ENCODE measurements at places on chromosomes 4 and X.
A peak's percentile ranks its signal among the peaks of the same experiment; 100 is the strongest.

GRCh38 chr4:26162101-26162500, 158.7 kb upstream of the RBPJ start:
- DNase-seq: no peak

DNA sequence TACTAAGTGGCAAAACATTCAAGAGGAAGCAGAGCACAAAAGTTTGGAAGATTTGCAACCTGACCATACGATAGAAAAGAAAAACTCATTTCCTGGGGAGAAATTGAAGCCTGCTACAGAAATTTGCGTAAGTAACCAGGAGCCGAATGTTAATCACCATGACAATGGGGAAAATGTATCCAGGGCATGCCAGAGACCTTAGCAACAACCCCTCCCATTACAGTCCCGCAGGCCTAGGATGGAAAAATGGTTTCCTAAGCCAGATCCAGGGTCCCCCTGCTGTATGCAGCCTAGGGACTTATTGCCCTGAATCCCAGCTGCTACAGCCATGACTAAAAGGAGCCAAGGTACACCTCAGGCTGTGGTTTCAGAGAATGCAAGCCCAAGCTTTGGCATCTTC, 472.2 kb upstream of the KLHL4 start:
- no peak for DNase-seq

DNA sequence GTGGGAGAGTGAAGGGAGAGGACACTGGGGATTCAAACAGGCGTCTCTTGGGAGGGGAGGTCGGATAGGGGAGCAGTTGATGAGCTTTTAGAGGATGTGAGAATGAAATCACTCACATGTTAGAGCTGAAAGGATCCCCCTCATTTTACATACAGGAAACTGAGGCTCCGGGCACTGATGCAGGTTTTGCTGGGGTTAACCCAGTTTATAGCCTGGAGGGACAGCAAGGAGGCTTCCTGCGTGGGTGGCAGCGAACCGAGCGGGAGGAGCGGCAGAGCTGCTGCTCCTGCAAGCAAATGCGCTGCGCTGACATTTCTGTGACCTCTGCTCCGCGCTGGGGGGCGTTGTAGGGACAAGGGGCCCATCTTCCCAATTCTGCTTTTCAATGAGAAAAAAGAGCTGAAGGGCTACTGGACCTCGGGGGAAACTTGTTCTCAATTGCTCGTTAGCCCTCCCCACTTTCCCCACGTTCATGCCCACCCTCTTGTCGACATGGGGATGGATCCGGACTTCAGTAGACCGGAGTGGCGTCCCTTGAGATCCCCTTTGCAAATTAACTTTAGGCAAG, 1.2 kb upstream of the NEUROG2 start:
- DNase-seq: no peak

GRCh38 chrX:131789664-131790063, 233.4 kb upstream of the STK26 start:
- DNase-seq: no peak

DNA sequence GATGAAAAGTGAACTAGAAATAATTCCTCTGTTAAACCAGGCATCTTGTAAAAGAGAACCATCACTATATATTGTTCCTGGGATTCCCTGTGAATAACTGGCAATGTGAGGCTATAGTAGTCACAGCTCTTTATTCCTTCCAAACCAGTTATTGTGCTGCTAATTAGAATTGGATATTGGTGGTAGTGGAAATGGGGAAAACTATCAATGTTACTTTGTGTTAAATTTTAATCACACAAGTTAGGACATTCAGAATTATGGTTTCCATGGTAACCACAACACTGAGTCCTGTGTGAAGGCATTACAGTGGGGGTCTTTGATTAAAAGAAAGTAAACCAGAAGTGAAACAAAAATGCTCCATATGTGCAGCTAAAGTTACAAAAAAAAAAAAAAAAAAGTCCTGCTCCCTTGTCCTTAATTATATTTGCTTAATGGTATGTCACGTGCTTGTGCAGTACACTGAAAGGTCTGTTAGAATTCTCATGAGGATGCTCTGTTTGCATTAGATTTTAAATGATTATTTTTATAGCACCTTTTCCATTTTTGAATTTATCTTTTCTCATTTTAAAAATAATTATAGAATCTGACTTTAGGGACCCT, 200.4 kb downstream of the ADGRL3 start:
- no peak for DNase-seq

GRCh38 chr4:138627096-138627495, 384.9 kb upstream of the SLC7A11 start:
- no peak for DNase-seq

DNA sequence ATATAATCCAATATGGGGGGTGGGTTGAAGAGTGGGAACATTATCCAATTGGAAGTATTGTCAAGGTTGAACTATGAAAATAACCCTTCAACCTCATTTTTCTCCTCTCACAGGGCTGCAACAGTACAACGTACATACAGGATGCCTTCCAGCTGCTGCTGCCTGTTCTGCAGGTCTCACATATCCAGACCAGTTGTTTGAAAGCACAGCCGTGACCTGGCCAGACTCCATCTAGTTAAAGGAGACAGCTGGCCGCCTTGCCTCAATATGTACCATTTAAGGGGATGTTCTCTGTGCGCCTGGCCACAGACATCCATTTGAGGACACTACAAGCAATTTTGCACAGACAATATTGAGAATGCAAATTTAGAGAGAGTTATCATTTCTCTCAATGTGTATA, 75.7 kb downstream of the FAM114A1 start:
- no peak for DNase-seq

GRCh38 chr4:1137063-1137776, 23.9 kb upstream of the RNF212 start:
- peak; percentile 14 for DNase-seq

GRCh38 chrX:147738265-147738664, 173.5 kb upstream of the FMR1 start:
- no peak for DNase-seq

GRCh38 chr4:41611881-41612871, 74.2 kb downstream of the LIMCH1 start:
- DNase-seq: no peak

GRCh38 chr4:56149591-56149990, 200.8 kb downstream of the CEP135 start:
- no peak for DNase-seq

GRCh38 chrX:44085209-44085608, 112.0 kb upstream of the NDP start:
- no peak for DNase-seq

- DNase-seq: no peak
Observed at GRCh38 chr4:26267087-26267486, 53.7 kb upstream of the RBPJ start.

- no peak for DNase-seq
Observed at GRCh38 chrX:39560271-39560670, 537.5 kb downstream of the BCOR start.

DNA sequence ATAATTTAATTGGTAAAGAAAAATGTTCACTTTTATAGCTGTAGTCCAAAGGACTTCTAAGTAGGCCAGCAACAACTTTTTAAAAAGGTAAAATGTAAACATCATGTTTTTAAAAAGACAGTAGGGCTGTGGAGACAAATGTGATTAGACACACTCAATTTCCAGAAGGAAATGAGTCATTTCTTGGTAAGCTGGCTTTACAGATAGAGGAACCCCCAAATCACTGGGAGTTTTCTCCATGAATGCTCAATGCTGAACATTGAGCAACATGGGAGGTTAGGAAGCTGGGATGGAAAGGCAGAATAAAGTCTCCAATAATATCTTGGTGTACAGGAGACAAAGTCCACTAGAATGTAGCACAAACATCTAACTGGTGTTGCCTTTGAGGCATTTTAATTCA, 121.3 kb downstream of the NWD2 start:
- no peak for DNase-seq

DNA sequence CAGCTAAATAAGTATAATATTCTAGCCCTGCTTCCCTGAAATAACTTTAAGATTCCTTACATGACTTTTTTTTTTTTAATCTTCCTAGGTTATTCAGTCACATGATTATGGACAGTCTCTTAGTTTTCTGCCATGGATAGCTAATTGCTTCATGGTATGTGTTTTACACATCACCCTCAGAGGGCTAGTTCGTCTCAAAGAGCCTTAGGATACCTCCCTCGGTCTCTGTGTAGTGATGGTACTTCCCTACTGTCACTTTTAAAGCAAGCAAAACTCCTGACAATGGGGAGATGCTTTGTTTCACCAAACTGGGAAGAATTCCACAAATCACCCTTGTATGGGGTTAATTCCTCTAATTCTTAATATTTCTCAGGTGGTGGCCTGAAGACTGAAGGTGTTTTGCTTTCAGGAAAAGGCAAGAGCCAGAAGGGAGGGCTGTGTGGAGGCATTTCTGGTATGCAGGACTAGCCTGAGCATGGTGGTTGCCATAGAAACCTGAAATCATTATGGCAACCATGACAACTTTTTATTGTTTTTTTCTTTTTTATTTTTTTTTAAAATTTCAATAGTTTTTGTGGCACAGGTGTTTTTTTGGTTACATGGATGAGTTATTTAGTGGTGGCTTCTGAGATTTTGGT, 70.4 kb downstream of the BEX3 start:
- DNase-seq: no peak

GRCh38 chr4:635851-636627, 10.7 kb downstream of the PDE6B start:
- DNase-seq: no peak

GRCh38 chr4:158906073-158906472, 137.2 kb downstream of the FNIP2 start:
- DNase-seq: no peak

DNA sequence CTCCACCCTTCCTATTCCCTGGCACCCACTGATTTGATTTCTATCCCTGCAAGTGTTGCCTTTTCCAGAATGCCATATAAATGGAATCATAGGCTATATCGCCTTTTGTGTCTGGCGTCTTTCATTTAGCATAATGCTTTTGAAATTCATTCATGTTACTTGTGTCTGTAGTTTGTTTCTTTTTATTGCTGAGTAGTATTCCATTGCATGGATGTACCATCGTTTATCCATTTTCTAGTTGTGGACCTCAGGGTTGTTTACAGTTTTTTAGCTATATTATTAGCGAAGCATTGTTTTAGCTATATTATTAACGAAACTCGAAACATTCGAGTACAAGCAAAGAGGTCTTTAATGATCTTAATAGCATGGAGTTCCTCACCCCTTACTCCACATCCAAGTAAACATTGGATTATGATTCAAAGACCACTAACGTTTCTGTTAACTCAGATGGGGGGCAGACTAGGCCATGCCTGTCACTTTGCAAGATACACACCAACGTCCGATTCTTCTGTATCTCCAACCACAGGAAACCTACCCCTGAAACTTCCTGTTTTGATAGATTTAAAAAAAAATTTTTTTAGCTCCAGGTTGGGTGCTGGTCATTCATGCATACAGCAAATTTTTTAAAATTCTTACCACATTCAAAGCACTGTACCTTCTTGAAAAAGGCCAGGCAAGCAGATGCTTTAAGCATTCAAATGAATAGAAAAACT, 1.1 kb downstream of the DCK start:
- no peak for DNase-seq

- DNase-seq: no peak
Observed at GRCh38 chr4:138869165-138869564, 146.4 kb upstream of the NOCT start.

DNA sequence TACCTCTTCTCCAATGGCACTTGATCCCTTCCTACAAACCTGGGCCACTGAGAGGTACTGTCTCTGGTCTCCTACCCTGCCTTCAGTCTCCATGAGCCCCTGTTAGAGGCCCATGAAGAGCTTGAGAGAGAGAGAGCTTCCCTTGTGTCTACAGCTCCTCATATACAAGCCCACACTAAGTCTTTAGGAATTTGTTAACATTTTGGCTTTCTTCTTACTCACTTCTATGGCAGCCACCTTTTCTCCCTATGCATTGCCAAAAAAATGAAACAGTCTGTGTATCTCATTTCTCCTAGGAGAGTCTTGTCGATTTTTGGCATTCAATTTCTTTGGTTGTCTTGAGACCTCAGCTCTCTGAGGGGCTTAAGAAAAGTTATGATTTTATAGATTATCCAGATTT, 90.9 kb upstream of the LNX1 start:
- DNase-seq: no peak
